ENCODE measurements at places on chromosomes 7 and 10.

DNA sequence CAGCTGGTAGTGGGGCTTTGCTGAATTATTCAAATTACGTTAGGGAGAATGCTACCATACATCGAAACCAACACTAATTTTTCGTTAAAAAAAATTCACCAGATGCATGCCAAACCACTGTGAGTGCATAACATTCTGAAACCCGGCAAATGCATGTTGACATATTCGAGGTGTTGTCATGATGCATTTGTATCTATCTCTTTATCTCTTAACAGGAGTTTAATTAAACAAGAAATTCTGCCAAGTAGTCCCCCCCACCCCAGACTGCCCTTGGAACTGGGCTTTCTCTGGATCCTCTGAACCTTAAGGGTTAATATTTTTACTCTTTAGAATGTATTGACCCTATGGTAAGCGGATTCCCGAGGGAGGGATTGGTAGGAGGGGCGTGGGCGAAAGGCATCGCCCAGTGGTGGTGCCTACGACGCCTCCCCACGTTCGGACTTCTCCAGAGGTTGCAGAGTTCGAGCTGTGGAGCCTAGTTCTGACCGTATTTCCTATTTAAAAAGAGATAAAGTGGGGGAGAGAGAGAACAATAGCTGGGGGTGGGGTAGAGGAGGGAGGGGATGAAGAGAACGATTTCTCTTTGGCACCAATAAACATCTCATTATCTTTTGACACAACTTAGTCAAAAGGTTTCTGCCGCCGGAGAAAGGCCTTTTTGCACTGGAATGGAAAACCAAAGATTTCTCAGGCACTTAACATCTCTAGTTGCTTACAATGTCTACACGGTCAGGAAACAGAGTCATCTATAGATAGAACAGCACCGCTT is 7.2 kb downstream of the DLX6 start:
- no peak for DNase-seq

GRCh38 chr10:57884407-57884806 is 383.3 kb downstream of the IPMK start:
- DNase-seq = no peak

- DNase-seq = no peak
These were observed 25.0 kb downstream of the ZNF365 start for GRCh38 chr10:62399211-62399610.

- no peak for DNase-seq
These were observed 348.7 kb upstream of the LRGUK start for GRCh38 chr7:133778472-133778871.

GRCh38 chr10:124644236-124644635 is 99.9 kb downstream of the FAM53B start:
- no peak for DNase-seq
